Stimulated activated CD4-positive, alpha-beta T cell treated with anti-CD3 and anti-CD28 coated beads, Interleukin-15, amount 100 ng/mL, for 1 hour (primary cell): ENCODE measurements at places on chromosomes 3 and 15.

DNA sequence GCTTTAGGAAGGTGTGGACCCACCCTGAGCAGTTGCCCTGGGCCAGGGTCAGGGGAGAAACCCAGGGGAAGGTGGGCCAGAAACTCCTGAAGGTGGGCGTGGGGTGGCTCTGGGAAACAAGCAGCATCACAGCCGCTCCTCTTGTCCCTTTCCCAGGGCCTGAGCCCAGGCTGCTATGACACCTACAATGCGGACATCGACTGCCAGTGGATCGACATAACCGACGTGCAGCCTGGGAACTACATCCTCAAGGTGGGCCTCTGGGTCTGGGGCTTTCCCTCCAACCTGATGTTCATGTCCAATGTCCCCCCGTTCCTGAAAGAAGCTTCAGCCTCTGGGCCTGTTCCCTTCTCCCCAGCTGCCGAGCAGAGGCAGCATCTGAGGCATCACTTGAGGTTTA lies 21.4 kb downstream of the LOXL1 start:
- DNase-seq, result no peak

DNA sequence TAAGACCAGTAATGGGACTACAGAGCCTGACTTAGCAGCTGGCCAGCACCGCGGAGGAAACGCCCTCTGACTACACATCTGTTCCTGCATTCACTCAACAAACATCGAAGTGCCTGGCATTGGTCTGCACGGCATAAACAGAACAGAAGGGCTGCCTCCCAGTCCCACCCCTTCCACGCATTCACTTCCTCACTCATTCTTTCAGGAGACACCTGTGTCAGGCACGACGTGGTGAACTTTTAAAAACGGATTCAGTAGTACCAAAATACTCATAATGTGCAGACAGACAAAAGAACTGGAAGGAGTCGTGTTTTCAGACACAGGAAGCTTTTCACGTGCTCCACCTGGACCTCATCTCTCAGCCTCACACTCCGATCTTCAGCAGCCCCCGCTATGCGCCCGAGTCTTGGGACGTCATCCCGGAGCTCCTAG lies 123.3 kb downstream of the XXYLT1 start:
- no peak for DNase-seq

DNA sequence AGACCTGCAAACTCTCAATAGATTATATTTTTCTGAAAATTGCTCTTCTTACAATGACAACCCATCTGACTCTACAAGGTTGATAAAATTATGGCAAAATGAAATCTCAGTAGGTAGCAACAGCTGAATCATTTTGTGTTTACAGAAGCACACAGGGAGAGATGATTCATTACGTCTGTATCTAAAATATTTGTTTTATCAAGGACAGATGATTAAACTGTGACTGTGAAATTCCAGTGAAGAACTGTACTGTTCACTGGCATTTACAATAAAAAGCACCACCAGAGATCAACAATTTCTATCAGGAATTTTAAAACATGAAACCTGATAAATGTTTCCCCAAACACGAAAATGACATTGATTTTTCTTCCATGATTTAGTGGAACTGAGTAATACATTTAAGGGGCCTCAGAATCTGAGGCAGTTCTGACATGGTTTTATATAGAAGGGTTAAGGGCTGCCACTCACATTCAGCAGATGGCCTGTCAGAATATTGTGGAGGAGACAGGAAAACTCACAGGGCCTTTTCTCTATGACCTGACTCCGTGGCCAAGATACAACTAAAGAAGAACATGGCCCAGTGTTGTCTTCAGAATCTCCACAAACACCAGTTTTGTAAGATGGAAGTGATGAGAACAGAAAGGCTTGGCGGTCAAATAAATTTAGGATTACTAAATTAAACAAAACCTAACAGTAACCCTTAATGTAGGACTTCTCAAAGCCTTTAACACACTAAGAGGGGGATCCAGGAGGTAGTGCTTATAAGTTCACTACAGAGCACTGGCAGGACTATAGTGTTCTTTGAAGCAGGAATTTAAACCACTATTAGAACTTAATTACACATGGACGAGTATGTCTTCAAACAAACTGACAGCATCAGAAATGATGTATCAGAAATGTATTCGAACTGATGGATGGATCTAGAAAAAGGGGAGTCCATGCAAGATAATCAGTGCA lies 25.9 kb downstream of the RAD18 start:
- DNase-seq, result no peak

DNA sequence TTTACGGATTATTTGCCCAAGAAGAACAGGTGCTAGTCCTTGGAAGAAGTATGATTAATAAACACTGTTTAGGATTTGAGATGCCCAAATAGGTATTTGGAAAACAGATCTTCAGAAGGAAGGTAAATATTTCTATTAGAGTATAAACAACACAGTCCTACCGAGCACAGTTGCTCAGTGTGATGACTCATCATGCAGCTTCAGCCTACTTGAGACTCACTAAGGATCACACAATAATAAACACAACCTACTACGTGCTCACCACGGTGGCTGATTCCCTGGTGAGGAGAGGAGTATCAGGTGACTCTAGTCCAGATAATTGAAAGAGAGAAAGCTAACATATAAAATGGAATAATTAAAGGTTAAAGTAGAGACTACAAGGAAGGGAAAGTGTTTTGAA lies 72.0 kb downstream of the PDZRN3 start:
- no peak for DNase-seq

DNA sequence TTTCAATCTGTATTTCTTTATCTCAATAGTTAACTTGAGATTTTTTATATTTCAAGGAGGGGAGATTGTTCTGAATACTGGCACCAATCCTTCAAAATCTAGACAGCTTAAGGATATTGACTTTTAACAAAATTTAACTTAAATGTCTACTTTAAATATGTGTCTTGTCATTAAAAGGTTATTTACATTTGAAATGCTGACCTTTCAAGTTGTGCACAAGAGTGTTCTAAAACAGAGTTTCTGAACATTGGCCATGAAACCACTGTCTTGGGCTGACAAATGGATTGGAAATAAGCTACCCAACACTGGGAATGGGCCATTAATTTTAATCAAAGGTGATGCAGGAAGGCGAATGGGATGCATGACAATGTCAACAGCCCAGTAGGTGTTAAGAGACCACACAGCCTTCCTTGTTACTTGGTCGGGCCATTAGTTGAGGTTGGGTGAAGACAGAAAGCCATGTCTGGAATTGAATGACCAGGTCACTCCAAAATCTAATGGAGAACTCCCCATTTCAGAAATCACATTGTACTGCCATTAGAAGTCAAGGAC lies 128.5 kb downstream of the CDIN1 start:
- no peak for DNase-seq
